Ammon's horn (tissue), 1 donor: ENCODE measurements at places on chromosomes 7 and 10.

DNA sequence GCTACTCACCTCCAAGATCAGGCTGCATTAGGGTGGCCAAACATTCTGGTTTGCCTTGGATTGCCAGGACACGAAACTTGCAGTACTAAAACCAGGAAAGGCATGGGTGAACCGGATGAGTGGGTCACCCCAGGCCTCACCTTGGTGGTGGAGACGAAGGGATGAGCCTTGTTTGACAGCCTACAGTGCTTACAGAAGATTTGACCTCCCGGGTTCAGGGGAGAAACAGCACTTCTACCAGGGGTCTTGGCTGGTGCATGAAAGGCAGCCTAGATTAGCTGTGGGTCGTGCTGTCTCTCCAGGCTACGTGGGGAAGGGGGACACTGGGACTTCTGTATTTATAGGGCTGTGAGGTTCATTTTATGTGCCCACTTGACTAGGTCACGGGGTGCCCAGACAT is 469.8 kb downstream of the PLXNA4 start:
- no peak for DNase-seq

- DNase-seq, result peak; percentile 44
Observed at GRCh38 chr7:16421333-16422102, at the start of gene CRPPA. Gene CRPPA (minus strand): TSS chr7:16421538. CDS start chr7:16421322, 216 bp downstream.

DNA sequence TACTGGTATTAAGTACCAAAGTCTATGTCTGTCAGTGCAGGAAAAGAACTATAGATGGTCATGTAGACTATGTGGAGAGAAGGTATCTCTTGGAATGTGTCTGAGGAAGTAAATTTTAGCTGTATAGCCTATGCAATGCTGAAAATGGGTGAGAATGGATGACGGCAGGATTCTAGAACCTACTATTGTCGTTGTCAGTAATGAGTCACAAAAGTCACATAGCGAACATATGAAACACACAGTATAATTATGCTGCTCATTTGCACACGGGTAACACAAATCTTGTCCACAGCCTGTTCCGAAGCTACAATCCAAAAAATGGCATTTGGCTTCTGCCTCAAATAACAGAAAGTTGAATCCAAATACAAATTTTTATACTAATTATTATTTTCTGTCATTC is 33.6 kb upstream of the KMT2E start:
- no peak for DNase-seq

DNA sequence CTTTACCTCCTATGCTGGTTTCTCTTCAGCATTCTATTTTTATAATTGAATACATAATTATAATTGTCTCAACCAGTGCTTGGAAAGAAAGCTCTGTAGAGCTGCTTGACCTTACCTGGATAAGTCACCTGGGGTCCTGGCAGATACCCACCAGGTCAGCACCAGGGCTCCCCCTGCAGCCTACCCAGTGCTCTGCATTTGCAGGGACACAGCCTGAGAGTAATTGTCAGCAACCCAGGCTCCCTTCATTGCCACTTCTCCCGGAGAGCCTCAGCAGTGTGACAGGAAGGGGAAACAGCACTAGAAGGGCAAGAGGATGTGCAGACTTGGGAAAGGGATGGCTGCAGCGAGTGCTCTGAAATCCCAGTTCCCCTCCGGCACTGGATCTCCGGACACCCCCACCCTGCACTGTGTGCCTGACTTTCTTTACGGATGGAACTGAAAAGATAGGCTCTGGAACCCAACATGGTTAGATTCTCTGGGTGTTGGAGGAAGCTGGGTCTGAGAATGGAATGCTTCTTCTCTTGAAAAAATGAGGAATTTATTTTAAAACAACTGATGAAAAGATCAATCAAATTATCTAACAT is 11.4 kb upstream of the PAX4 start:
- DNase-seq, result peak; percentile 10

DNA sequence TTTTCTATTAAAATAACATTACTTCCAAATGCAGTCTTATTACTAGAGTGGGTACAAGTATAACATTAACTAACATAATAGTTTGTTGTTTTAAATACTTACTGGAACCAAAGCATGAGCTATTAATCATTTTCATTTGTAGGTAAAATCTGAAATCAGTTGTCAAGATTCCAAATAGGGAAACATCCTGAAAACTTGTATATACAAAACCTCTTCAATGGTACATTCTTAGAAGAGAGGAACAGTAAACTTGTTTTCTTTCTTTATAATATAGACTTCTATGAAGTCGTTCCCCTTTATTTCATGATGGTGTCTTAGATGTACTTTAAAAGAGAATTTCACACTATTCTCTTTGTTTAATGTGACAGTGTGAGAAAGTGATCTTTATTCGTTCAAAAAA is 85.9 kb downstream of the VTI1A start:
- DNase-seq, result no peak

- peak; percentile 92 for DNase-seq
Observed at GRCh38 chr7:132251327-132251659, 325.0 kb downstream of the PLXNA4 start.

GRCh38 chr10:28296023-28296422 is 6.8 kb downstream of the MPP7 start:
- DNase-seq, result no peak

- peak; percentile 14 for DNase-seq
Observed at GRCh38 chr10:73439605-73440312, 6.4 kb upstream of the MSS51 start.

DNA sequence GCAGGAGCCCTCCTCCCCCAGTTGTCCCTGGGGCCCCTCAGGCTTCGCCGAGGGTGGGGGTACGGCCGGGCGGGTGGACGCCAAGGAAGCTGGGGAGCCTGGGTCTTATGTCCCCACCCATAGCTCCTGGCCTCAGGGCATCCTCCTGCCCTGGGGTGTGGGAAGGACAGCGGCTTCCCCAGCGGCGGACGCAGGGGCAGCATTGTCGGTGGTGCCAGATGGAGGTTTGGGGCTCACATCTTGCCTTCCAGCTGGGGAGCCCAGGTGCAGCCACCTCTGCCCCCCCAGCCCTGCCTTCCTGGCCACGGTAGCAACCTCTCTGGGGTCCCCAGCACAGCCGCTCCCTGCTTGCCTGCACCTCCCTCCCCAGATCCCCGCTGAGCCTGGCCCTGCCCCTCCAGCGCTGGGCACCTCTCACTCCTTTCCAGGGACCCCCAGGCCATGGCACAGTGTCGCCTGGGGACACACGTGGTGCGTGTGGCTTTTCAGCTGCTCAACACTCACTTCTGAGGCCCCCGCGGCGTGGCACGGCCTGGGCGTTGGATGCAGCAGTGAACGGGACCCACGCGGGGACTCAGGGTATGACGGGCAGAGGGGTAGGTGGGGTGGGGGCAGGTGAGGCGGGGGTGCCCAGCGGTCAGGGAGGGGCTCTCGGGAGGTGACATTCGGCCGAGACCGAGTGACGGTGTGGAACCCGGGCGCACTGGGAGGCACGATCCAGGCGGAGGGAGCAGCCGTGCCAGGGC is 53.1 kb downstream of the UNCX start:
- DNase-seq, result no peak

GRCh38 chr10:101256387-101256786 is 27.1 kb upstream of the LBX1 start:
- no peak for DNase-seq
